Hematopoietic multipotent progenitor cell treated with erythropoietin and hydrocortisone succinate and interleukin-3 and kit ligand, for 8 days (in vitro differentiated cells): ENCODE measurements at places on chromosomes 1 and 21.
A peak's percentile ranks its signal among the peaks of the same experiment; 100 is the strongest.

- no peak for DNase-seq
Observed at GRCh38 chr1:93810316-93810715, 68.7 kb downstream of the DNTTIP2 start.

DNA sequence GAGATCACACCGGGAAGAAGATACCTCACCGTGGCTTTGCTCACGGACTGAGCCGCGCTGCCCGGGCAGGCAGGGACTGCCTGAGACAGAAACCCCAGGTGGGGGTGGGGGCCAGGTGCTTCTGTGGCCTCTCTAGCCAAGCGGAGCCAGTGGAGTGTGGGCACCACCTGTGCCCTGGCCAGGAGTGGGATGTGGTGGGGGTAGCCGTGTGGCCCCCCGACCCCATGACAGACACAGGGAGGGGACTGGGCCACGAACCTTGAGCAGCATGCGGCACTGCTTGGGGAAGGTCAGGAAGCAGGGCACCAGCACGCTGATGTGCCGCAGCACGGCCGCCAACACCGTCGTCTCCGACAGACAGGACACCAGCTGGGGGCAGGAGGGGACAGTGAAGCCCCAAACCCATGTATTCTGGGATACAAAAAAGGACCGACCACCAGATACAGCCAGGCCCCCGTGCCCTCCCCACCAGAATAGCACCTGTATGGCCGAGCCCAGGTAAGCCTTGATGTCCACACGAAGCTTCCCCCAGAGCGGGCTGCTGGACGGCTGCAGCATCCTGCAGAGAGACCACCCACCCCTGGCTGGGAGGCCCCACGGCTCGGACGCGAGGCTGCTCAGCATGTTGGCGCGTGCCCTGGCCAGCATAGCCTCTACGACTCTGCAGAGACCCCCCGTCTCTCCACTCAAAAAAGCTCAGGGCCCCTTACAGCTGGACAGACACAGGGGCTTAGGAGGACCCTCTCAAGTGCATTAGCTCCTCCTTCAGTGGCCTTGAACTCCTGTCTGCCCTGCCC, 5.3 kb downstream of the NOC2L start:
- DNase-seq, result no peak

DNA sequence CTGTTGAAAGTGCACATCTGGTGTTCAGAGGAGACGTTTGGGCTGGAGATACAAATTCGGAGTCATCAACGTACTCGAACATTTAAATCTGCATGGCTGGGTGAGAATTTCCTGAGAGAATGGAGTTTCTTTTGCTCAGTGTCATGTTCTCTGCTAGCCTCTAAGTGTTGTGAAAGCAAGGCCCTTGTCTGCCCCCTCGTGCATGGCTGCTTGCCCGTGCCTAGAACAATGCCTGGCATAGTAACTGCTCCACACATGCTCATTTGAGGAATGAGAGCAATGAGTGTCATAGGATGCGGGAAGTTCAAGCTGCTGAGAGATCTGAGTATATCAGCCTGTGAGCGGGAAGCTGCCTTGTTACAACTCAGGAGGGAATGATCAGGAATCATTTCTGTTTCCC, 171.1 kb upstream of the CSF3R start:
- no peak for DNase-seq

GRCh38 chr1:19088717-19089442, 121.2 kb downstream of the UBR4 start:
- DNase-seq, result no peak

GRCh38 chr1:6026095-6026809, 19.4 kb upstream of the KCNAB2 start:
- peak; percentile 90 for DNase-seq

DNA sequence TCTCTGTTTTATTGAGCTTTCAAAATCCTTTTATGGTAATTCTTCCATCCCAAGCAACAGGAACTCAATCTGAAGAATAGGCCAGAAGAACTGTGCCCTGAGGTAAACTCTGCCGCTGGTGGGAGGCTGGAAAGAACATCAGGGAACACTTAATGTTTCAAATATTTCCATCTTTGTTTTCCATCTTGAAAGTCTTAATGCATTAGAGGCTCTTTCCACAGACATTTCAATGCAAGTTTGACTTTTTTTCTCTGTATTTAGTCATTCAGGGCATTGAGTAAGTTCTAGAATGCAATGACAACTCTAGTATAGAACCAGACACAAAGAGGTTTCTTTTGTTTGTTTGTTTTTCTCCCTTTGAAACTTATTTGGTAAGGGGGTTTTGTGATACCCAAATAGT, 61.5 kb downstream of the KIAA0040 start:
- DNase-seq, result no peak

- no peak for DNase-seq
Observed at GRCh38 chr1:43372172-43372571, 4.4 kb upstream of the ELOVL1 start.

- peak; percentile 14 for DNase-seq
Observed at GRCh38 chr1:214448536-214448935, 102.9 kb downstream of the PTPN14 start.
